ENCODE measurements at places on chromosomes 6 and 20. TPM values are rescaled to one million over a fixed set of nuclear protein-coding genes. Genes with fewer than 3 reads are reported as not detected.

The C6orf163 gene
- 7.5 TPM for polyA plus RNA-seq

The CRISP2 gene
- 0.14 TPM for polyA plus RNA-seq

The TRIM15 gene
- polyA plus RNA-seq, result 0.09 TPM

The ASF1A gene
- polyA plus RNA-seq, result 32.5 TPM

The BTN3A1 gene
- 28.3 TPM for polyA plus RNA-seq

DNA sequence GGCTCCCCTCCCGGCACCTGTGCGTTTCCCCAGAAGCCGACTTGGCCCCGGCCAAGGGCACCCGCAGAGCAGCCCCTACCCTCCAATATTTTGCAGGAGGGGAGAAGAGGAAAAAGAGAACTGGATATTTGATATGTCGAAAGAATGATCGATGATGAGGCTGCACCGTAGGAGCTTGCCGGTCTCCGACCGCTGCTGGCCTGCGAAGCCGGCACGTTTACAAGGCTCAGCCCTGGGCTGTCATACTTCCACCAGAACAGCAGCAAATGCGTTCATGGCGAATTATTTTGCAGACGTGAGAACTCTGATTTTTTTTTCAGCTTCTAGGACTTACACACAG, 296.7 kb downstream of the TFAP2C start:
- no peak for DNase-seq

- no peak for DNase-seq
Measured at GRCh38 chr20:15162079-15162647, 824.8 kb upstream of the FLRT3 start.

DNA sequence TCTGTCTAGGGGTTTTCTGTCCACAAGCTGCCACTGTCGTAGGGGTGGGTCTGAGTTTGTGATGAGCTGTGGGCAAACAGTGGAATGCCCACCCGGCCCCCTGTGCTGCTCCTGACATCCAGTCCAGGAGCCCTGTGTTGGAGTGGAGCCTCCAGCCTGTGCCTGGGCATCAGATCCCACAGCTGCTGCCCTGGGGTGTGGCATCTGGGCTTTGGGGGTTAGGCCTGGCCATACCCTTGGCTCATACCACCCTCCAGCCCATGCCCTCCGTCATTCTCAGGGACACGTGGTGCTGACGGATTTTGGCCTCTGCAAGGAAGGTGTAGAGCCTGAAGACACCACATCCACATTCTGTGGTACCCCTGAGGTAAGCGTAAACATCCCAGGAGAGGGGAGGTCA, 12.9 kb downstream of the SGK2 start:
- DNase-seq, result no peak

- DNase-seq, result no peak
Measured at GRCh38 chr6:109485266-109485935, 2.4 kb upstream of the ZBTB24 start.

GRCh38 chr6:79898076-79898475, 49.3 kb downstream of the ELOVL4 start:
- DNase-seq, result no peak
